Suppressor macrophage (primary cell): ENCODE measurements at places on chromosomes 16 and 17.

DNA sequence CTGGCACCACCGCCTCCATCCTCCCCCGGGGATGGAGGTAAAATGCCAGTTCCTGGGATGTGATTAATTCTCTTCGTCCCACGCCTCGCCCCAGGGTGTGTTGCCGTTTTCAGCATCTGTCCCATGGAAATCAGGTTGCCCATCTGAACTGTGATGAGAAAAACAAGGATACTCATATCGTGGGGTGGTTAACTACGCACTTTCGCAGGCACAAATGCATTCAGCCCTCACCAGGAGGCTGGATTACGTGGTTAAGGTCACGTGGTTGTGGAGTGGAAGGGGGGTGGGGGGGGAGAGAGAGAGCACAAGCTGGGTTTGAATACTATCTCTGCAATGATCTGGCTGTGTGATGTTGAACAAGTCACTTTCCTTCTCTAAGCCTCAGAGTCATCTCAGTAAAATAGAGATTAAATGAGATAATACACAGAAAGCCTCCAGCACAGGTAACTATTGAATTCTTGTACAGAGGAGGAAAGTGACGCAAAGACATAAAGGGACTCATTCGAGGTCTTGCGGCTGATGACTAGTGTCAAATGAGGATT lies 74.7 kb downstream of the BMERB1 start:
- DNase-seq = no peak

GRCh38 chr17:42457107-42457792 lies 1.4 kb upstream of the ATP6V0A1 start:
- DNase-seq = peak; percentile 86

GRCh38 chr16:69513180-69513966 lies 52.4 kb upstream of the NFAT5 start:
- DNase-seq = no peak

DNA sequence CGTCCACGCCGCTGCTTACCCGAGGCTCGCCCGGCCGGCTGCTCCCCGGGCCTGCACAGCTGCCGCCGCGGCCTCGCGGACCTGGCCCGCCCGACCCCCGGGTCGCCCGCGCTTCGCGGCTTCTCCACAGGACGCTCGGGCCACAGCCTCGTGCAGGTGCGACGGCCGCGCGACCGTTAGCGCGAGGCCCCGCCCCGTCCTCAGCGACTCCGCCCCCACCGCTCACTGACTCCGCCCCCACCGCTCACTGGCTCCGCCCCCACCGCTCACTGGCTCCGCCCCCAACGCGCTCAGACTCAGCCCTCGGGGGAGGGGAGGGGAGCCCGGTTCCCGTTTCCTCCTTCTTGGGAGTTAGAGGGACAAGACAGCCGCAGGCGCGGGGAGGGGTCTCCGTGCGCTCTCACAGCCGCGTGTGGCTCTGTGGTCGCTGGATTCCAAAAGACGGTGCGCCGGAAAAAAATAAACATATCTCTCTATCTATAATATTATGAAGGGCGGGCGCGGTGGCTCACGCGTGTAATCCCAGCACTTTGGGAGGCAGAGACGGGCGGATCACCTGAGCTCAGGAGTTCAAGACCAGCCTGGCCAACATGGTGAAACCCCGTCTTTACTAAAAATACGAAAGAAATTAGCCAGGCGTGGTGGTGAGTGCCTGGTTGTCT lies at the start of gene MEIOB:
MEIOB (minus strand) TSS at position 191 of the 662 bp plus-strand sequence. CDS start 3,989 bp downstream, outside the sequence.
- peak; percentile 81 for DNase-seq

DNA sequence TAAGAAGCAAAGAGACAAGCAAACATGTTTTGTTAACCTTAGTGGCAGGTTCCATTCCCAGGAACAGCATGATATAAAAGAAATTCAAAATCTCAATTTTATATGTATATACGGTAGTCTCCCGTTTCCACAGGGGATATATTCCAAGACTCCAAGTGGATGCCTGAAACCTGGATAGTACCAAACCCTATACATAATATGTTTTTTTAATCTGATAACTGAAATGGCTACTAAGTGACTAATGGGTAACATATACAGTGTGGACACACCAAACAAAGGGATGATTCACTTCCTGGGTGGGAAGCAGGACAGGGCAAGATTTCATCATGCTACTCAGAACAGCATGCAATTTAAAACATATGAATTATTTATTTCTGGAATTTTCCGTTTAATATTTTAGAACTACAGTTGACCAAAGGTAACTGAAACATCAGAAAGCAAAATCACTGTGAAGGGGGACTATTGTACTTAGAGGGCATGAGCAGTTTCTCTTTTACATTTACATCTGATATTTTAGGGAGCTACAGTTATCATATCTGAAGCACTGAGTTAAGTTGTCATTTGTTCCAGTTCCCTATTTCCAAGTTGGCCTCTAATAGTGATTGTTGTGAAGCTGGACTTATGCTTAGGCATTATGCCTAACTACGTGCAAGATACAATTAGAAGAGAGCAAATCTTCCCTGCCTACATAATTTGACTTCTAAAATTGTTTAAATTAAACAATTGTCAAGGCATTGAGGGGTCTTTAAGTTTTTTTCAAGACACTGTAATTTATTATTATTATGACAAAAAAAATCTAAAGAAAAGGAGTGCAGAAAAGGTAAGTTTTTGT lies 34.1 kb upstream of the ABCA6 start:
- peak; percentile 68 for DNase-seq

DNA sequence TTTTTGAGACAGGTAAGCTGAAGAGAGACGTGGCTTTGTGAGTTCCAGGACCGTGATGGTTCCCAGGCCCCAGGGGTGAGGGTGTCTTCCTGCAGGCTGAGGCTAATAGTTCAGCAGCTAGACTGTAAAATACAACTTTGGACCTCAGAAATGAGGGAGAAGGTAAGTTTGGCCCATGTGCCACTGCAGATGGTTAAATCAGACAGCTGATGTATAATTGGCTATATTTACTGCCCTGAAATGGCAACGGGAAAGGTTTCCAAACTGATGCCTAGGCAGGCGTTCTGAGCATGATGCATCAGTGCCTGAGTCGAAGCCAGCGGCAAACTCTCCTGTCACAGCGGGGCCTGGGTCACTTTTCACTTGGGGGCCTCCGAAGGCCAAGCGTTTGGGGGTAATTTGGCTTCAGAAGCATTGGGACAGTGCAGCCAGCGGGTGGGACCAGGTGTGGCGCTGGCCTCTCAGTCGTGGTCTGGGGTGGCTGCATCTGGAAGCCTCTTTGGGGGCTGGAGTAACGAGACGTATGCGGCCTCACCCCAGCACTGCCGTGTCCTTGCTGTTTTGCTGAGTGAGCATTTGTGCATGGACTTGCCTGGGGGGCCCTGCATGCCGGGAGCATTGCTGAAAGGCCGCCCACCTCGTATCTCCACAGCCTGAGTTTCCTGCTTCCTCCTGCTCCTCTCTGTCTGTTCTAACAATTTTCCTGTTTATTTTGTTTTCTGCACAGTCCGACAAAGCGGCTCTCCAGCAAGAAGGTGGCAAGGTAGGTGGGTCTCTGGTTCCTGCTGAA lies 31.2 kb upstream of the CAPN15 start:
- no peak for DNase-seq
